Spleen (tissue), 13 donors: ENCODE measurements at places on chromosomes 1 and 21. TPM values are rescaled to one million over a fixed set of nuclear protein-coding genes. Genes with fewer than 3 reads are reported as not detected.

GNAT2 gene
- polyA plus RNA-seq = not detected

BRDT gene
- polyA plus RNA-seq = not detected

TNFRSF8 gene
- 1.9 TPM for polyA plus RNA-seq

GGPS1 gene
- polyA plus RNA-seq = 27.7 TPM

FMN2 gene
- polyA plus RNA-seq = 0.24 TPM

CHODL gene
- 2.0 TPM for polyA plus RNA-seq

RAB4A gene
- polyA plus RNA-seq = 20.7 TPM

SERPINC1 gene
- 0.12 TPM for polyA plus RNA-seq

NR5A2 gene
- 0.06 TPM for polyA plus RNA-seq
